ENCODE measurements at places on chromosomes 13 and 19. TPM values are rescaled to one million over a fixed set of nuclear protein-coding genes. Genes with fewer than 3 reads are reported as not detected.

- DNase-seq, result no peak
Observed at GRCh38 chr13:32840989-32841713, 175.1 kb upstream of the KL start.

GRCh38 chr19:16258440-16258903 is 60.8 kb downstream of the AP1M1 start:
- DNase-seq, result no peak

DNA sequence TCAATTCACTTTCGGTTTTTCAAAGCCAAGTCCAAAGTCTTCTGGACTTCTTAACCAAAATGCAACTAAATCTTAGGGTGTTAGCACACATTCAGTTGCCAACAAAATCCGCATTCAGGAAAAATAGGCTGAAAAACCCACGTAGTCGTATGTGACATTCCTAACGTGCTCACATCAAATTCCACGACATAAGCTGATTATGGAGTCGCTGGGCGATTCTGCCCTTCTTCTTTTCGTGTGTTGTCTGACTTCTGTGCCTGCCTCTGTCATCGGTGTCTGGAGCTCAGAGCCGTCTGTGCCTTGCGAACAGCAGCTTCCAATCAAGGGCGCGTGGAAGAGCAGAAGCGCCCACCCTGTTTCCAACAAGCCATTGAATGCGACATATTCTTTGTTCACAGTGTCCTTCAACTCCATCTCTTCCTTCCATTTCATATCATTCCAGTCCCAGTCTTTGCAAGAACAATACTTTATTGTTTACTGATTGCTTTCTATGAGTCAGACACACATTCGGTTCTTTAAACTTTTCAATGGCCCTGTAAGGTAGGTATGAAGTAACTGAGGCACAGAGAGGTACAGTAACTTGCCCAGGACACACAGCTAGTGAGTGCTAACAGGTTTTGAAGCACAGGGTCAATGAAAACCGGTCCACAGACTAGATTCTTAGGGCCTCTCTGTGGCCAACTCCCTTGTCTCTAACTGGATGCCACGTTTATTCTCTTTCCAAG is 8.2 kb upstream of the ZNF507 start:
- no peak for DNase-seq

ZNF530 gene
- polyA plus RNA-seq, result 7.2 TPM

MCEMP1 gene
- not detected for polyA plus RNA-seq

DNA sequence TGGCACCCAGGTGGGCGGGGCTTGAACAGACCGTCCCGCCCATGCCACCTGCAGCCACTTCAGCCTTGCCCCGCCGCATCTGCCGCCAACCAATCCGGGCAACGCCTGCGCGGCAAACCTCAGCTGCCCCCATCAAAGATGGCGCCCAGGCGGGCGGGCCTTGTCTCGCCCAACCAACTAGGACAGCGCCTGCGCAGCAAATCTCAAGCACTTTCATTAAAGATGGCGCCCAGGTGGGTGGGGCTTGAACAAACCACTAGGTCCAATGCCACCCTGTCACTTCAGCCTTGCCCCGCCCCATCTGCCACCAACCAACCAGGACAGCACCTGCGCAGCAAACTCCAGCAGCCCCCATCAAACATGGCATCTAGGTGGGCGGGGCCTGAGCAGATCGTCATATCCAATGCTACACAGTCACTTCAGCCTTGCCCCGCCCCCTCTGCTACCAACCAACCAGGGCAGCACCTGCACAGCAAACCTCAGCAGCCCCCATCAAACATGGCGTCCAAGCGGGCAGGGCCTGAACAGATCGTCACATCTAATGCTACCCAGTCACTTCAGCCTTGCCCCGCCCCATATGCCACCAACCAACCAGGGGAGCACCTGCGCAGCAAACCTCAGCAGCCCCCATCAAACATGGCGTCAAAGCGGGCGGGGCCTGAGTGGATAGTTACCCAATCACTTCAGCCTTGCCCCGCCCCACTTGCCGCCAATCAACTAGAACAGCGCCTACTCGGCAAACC is 1.4 kb downstream of the PEG3 start:
- peak; percentile 96 for DNase-seq

DNA sequence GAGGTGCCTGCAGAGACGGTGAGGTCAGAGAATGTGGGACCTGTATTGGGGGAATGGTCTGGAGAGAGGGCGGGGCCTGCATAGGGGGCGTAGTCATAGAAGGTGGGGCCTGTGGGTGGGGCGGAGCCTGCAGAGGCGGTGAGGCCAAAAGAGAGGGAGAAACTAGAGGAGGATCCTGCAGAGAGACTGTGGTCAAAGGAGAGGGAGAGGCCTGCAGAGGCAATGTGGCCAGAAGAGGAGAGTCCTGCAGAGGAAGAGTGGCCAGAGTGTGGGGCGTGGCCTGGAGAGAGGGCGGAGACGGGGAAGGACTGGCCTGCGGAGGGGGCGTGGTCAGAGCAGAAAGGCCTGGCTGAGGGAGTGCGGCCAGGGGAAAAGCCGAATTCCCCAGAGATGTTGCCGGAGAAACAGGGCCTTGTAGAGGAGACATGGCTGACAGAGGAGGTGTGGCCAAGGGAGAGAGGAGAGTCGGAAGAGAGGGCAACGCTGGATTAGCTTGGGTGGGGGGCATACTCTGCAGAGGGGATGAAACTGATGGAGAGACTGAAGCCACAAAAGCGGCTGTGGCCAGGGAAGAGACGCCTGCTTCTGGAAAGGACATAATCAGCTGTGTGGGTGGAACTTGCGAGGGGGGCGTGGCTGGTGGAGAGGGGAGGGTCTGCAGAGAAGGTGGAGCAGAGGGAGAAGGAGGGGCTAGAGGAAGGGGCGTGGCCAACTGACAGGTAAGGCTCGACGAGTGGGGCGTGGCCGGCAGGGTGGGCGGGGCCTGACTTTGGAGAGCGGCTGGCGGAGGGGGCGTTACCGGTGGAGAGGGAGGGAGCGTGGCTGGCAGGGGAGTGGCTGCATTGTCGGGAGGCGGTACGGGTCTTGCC is 2.5 kb downstream of the PRR36 start:
- peak; percentile 72 for DNase-seq

GRCh38 chr13:109782823-109783431 is 3.5 kb downstream of the IRS2 start:
- no peak for DNase-seq

KIR3DL2 gene
- not detected for polyA plus RNA-seq

STARD13 gene
- polyA plus RNA-seq, result 21.3 TPM

DNA sequence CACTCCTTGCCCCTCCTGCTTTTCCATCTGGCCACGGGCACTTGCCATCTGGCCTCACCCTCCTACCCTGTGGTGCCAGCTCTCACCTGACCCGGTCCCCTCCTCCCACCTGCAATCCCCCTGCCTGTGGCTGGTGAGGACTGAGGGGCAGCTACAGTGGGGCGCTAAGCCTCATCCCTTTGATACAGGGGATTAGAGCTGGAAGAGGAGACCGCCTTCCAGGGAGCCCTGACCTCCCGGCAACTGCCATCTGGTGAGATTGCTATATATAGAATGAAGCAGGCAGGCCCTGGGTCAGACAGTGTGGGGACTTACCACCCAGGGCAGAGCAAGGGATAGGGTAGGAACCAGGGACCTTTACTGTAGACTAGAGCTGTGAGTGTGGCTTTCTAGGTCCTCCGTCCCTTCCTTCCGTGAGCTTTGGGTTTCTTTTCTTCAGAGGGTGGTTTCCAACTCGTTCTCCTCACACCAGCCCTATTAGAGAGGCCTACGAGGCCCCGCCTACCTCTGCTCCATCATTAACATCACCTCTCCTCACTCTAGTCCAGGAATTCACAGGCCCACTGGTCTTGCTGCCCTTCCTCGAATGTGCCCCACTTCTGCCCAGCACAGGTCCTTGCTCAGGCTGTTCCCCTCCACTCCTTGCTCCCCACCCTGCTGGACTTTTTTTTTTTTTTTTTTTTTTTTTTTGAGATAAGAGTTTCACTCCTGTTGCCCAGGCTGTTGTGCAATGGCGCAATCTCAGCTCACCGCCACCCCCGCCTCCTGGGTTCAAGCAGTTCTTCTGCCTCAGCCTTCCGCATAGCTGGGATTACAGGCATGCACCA is 7.7 kb downstream of the KASH5 start:
- no peak for DNase-seq

DNA sequence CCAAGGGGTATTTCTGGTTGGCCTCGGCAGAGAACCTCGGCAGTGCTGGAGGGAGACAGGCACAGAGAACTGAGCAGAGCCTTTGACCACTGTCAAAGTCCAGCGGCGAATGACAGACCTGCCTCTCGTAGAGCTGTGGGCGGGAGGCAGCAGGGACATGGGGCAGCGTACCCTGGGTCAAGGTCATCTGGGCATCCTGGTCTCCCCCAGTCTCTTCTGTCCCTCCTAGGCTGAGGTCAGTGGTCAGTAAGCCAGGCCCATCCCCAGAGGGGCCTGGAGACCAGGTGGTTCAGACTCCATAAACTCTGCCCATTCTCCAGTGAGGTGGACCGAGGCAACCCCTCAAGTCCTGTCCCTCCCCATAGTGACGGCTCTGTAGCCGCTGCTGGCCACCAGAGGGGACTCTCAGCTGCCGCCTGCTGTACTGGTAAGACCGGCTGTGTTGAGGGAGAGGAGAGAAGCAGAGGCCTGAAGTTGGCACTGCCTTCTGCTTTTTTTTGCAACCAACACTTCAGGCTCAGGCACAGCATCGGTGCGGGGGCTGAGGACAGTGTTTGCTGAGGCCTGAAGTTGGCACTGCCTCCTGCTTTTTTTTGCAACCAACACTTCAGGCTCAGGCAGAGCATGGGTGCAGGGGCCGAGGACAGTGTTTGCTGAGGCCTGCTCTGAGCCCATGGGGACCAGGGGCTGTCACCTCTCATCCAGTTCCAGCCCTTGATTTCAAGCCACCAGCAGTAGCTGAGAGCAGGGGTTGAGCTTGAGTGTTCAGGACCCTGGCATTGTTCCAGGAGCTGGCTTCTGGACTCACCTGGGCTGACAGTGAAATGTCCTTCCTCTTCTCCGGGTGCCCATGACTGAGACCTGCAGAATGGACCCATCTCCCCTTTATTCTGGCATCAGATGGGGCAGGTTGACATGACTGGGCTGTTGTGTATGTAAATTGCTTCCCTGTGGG is at the start of gene PGLYRP2:
Gene PGLYRP2 (minus strand): TSS at position 111 of the 955 bp plus-strand sequence. CDS start 130 bp downstream, outside the sequence.
- DNase-seq, result peak; percentile 24

DNA sequence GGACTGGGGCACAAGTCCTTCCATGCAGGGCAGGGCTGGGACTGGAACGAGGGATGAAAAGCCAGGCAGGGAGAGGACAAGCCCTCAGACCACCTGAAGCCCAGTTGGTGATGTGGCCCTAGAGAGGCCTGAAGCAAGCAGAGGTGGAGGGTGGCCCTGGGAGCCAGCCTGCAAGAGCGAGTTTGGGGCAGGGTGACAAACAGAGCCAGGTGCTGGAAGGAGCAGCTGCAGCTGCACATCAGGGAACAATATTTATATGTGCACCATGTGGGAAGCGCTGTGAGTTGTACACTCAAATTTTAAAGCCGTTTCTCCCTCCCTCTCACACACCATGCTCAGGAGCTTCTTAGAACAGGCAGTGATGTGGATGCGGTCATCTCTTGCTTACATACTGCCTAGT is 67.8 kb downstream of the FGF9 start:
- no peak for DNase-seq

- no peak for DNase-seq
Observed at GRCh38 chr13:48158915-48159314, 64.0 kb upstream of the MED4 start.

FBXL3 gene
- polyA plus RNA-seq, result 64.1 TPM

ZNF763 gene
- polyA plus RNA-seq, result 13.4 TPM

GRCh38 chr19:45553464-45553863 is 31.1 kb downstream of the OPA3 start:
- peak; percentile 44 for DNase-seq

DNA sequence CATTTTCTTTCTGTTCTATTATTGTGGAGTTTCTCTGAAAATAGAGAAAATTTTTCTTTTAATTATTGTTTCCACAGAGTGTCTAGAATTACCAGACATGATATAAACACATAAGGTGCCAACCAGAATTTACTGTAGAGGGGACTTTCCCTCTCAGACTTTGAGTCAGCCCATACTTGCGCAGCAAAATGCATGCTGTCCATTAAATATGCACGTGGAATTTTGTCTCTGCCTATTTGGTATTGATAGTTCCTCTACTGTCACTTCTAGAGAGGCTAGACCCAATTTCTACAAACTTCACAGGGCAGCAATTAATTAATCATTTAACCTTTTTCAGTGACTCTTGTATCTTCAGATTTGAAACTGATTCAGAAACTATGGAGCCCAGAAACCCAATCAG is 8.9 kb downstream of the ZNF93 start:
- no peak for DNase-seq

LENG9 gene
- polyA plus RNA-seq, result 1.7 TPM

NKG7 gene
- 1.3 TPM for polyA plus RNA-seq

DNA sequence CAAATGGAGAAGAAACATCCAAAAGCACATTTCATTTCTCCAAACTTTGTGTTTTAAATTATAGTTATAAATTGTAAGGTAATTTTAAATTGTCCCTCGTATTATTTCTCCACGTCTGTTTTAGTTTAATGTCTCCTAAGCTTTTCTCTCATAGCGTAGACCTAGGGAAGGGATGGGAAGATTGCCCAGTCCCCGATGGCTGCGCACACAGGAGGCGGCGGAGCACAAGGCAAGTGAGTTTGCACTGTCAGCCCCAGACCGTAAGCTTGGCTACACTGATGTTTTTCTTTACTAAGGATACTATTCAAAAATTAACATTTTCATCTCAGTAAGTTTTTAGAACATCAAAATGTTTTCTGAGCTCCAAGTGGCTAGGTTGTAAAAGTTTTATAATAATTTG is 72.3 kb downstream of the GPR12 start:
- no peak for DNase-seq

GRCh38 chr13:99812625-99813024 is 158.9 kb downstream of the ZIC5 start:
- peak; percentile 11 for DNase-seq

ATCAY gene
- 0.18 TPM for polyA plus RNA-seq

GRCh38 chr19:13428352-13428751 is 77.9 kb downstream of the CACNA1A start:
- no peak for DNase-seq

GRCh38 chr13:35977060-35977459 is 154.1 kb downstream of the DCLK1 start:
- no peak for DNase-seq

DNA sequence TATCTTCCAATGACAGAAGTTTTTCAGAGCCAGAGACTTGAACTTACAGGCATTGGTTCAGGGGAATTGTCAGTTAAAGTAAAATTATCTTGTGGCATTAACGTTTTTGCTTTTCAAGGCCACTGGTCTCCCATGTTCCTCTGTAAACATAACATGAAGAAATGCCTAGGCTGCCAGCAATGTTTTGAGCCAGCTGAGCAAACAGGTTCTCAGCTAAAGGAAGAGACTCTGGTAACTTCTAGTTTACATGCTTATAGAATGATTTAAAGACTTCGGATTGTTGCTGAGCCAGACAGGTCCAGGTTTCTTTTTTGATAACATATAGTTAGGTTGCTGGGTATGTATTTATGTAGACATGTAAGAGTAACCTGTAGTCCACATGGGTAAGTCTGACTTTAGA is 35.7 kb downstream of the ZNF493 start:
- no peak for DNase-seq

- DNase-seq, result no peak
Observed at GRCh38 chr19:12790628-12791344, 500 bp upstream of the JUNB start.

- DNase-seq, result no peak
Observed at GRCh38 chr19:53554804-53555203, 16.9 kb downstream of the ZNF331 start.

All from left kidney (tissue), 8 donors.